HT-29 (cell line): ENCODE measurements at places on chromosomes 12 and 14. TPM values are rescaled to one million over a fixed set of nuclear protein-coding genes. Genes with fewer than 3 reads are reported as not detected.

The ATXN2 gene
- 14.5 and 29.9 TPM in 2 replicates for total RNA-seq

The LRRC9 gene
- not detected in 2 replicates for total RNA-seq

The DPY19L2 gene
- not detected in 2 replicates for total RNA-seq

The GLS2 gene
- 5.7 and 6.9 TPM in 2 replicates for total RNA-seq

The PZP gene
- total RNA-seq = not detected in 2 replicates

The MMP14 gene
- total RNA-seq = 1.7 and 3.9 TPM in 2 replicates

The MSRB3 gene
- total RNA-seq = 0.05 TPM in 1 of 2 replicates, not detected in the other

The IGFBP6 gene
- total RNA-seq = 394 and 417 TPM in 2 replicates

GRCh38 chr12:11621797-11622423, 27.6 kb upstream of the ETV6 start:
- DNase-seq = no peak

- DNase-seq = no peak
Observed at GRCh38 chr12:29012673-29013072, 136.4 kb upstream of the FAR2 start.

DNA sequence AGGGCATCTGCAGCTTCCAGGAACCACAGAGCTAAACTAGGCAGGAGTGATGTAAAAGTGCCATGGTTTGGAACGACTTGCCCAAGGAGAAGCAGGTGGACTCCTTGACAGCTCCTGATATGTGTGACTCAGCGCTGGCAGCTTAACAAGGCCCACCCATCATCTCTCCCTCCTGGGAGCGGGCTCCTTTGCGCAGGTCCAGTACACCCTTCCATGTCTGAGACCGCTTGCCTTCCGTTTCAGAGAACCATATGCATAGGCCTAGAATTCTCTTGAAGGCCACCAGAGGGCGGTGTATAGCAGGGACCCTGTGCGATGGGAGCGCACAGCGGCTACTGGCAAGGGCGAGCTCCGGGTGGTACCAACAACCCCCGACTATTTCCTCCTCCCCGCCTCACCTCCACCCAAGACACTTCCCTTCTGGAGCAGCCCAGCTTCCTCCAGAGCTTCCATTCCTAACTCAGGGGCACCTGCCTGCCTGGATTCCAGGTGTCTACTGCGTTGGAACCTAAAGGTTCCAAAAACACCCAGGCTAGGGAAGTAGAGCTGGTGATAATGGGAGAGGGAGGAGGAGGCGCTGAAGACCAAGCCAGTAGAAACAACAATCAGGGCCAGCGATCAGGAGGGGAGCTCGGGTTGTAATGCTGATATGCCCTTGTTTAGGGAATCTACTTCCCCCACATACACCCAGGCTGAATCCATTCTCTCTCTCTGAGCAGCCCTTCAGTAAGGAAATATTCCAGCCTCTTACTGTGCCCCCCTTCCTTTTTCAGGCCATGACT, 6.3 kb downstream of the DHH start:
- DNase-seq = peak; percentile 92

DNA sequence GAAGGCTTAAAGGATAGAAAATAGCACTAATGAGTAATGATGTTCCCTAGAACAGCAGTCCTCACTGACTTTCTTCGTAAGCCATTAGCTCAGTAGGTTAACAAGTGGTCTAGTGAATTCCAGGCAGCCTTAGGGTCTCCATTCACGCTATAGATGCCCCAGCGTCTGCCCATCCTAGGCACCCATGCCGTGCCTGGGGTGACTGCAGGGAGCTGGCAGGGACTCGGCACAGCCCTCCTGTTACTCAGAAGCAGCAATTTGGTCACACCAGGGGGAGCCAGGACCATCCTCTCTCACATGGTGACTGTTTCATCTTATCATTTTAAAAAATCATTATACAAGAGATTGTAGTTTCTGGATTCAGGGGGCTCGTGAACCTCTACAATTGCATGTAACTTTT, 66.0 kb upstream of the TRAF3 start:
- no peak for DNase-seq

- no peak for DNase-seq
Observed at GRCh38 chr12:102876883-102877282, 40.2 kb downstream of the PAH start.

DNA sequence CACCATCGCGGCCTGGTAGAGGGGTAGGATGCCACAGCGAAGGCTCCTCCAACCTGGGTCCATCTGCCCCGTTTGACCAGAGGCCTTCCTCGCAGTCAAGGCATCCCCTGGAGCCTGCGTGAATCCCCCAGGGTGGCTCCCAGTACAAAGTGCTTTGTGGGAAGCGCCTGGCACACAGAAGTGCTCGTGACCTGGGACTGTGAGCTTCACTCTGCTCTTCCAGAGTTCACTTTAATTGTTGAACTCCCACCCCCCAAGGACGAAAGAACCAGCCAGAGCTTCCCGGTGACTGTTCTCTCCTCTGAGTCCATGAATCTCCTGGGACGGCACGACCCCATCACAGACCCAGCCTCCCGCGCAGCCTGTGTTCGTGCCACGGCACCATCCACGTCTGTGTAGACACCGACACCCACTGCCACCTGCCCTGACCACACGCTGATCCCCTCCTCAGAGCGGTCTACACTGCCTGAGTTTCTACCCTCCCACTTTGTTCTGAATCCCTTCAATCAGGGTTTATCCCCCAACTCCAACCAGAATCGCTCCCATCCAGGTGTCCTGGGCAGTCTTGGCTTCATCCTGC, 15.9 kb downstream of the P2RX2 start:
- no peak for DNase-seq

DNA sequence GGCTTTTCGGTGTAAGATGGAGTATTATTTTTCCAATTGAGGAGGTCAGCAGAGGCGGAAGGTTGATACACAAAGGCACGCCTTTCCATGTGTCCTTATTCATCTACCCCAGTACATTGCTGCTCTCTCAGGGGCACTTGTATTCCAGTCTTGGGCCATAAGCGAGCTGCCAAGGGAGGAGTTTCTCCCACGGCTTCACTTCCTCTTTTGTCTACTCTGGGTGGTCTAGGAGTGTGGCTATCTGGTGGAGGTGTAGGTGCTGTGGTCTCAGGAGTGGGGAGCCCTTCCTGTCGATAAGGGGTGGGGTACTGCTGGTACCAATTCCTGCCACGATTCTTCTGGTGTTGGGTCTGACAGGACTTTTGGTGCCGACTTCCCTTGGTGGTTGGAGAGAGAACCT, 73.4 kb downstream of the GAS2L3 start:
- no peak for DNase-seq

- no peak for DNase-seq
Observed at GRCh38 chr14:70857496-70857890, 48.2 kb upstream of the MAP3K9 start.

GRCh38 chr12:95837240-95838038, 21.3 kb upstream of the SNRPF start:
- no peak for DNase-seq

GRCh38 chr12:109671502-109671901, 42.1 kb upstream of the FAM222A start:
- DNase-seq = no peak

GRCh38 chr12:117489671-117490070, 128.2 kb upstream of the NOS1 start:
- DNase-seq = no peak

- DNase-seq = peak; percentile 81
Observed at GRCh38 chr14:52700701-52701172, 5.4 kb upstream of the ERO1A start.

- peak; percentile 61 for DNase-seq
Observed at GRCh38 chr14:35687335-35687939, 121.7 kb downstream of the RALGAPA1 start.

- DNase-seq = no peak
Observed at GRCh38 chr12:4829161-4829792, 80.4 kb upstream of the KCNA1 start.
